ENCODE measurements at places on chromosomes 7 and 10.

DNA sequence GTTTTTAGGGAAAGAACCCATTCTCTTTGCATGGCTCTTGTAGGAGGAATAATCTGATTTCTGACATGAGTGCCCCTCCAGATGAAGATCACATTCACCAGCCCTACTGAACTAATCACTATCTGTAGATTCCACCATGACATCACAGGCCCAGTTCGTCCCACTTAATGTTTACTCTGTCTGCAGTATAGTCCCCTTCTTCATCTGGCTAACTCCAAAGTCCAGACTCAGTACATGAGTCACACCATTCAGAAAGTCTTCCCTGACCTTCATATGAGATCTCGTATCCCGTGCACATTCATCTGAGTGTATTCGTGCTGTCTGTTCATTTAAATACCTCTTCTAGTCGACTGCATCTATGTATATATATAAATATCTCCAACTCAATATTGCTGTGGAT, 366.5 kb upstream of the AKR1E2 start:
- DNase-seq: no peak

DNA sequence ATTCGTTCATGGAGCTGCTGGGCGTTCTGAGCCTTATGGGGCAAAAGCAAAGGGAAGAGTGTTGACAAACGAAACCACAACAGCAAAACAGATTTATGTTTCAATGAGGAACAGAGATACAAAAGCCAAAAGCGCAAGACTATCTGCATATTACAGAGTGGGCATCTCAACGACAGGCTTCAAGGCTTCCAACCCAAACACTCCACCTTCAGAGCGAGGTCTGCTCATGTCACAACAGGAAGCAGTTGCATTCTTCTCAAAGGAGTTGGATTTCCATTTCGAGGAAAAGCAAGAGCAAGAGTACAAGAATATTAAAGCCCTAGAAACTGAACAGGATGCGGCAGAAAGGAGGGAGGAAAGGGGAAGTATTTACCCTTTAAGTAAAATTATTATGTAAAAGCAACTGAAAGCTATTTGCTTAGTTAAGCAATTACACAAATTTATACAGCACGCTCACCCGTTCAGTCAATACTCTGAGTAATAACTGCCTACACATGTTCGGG, 189.3 kb downstream of the ELMO1 start:
- DNase-seq: no peak

DNA sequence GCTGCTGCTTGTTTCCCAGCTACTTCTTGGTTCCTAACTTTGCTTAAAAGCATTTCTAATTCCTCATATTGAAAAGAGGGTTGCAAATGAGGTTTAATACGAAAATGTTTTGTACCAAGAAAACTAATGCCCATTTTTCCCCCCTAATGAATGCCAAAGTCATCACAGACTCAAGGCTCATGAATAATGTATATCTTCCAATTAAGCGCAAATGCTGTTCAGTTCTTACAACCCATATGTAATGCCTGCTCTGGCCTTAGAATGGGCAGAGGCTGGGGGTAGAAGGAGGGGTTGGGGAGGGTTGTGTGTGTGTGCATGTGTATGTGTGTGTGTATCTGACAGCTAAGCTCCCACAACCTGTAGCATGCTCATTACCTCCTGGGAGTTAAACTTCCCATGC, 901.7 kb downstream of the KCNMA1 start:
- peak; percentile 14 for DNase-seq

GRCh38 chr7:69684369-69685292, 86.4 kb downstream of the AUTS2 start:
- no peak for DNase-seq
